ENCODE measurements at places on chromosomes 4 and X.

- DNase-seq = no peak
Observed at GRCh38 chr4:149321438-149321837, 494.2 kb downstream of the IQCM start.

DNA sequence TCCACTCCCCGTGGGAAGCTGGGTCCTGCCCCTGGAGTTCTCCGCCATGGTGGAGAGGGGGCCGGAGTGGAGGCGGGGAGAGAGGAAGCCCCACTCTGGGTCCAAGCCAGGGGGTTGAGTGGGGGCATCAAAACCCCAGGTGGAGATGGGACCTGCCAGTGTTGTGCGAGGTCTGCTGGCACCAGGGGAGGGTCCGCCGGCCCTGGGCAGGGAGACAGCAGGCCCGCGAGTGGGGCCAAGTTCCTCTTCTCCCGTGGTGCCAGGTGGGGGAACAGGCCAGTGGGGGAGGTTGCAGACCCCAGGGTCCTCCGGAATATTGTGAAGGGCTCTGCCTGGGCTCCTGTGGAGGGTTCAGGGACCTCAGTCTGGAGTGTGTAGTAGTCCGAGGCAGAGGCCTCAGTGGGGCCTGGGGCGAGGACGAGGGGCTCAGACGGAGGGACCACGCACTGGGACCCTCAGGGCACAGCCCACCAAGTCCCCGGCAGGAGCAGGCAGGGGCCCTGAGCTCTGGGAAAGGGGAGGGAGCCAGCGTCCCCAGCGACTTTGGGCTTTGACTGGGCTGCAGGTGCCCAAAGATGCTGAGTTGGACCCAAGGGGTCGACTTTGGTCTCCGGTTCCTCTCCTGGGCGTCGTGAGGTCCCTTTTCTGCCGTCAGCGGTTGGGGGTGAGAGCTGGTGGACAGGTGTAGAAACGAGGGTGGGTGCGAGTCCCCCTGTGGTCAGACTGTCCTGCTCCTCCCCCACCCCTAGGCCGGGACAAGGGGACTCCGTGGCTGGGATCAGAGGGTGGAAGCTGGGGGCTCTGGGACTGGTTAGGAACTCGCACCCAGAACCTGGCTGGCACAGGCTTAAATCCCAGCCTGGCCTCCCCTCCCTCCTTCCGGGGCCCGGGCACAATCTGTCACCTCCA, 43.8 kb upstream of the NKX1-1 start:
- no peak for DNase-seq

DNA sequence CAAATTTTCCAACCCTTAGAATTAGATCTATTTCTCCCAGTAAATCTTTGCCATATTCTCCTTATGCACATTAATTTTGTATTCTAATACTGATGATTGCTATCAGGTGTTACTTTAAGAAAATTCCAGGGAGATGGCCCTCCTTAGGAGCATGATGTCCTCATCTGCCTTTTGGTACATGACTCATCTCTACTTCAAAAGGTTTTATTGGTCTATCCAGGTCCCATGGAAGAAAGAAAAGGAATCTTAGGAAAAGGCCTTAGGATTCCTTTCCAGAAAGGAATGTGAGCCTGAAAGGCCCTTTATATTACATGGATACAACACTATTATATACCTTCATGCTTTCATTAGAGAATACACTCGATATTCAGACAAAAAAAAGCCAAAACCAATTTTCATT, 968.2 kb downstream of the STIM2 start:
- no peak for DNase-seq

DNA sequence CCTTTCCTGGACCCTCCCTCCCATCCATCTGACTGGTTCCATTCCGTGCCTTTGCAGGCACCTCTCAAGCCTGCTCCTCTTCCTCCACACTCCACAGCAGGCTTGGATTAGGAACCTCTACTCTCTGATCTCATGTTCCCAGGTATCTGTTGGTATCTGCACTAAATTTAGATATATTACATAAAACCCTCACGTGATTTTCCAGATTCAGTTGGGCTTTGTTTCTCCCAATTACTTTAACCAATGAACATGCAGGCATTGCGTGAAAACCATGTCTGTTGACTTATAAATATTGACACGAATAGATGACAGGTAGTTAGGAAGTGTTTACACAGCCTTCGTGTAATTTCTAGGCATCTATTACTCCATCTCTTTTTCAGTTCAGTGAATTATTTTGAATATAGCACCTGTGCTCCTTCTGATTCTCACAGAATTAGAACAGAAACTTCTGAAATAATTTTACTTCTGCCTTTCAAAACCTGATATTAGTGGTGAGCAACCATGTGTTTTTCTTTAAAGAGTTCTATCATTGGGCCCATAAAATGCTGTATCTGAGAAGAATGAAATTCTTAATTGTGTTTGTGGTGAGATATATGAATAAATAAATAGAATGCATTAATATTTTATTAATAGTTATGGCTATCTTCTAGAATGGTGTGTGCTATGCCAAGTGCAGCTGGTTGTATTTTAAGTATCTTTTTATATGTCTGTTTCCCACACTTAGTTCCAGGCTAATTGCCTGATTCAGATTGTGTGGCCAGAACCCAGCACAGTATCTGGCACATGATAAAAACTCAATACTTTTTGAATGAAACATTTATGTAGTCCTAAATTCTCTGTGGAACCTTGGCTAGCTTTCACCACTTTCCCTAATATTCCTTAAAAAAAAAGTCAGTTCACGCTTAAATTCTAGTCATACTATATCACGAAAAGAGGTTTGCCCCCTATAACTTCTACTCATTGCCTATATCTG, 304.8 kb downstream of the QDPR start:
- no peak for DNase-seq

- no peak for DNase-seq
Observed at GRCh38 chrX:125404667-125405160, 85.0 kb downstream of the TEX13C start.

DNA sequence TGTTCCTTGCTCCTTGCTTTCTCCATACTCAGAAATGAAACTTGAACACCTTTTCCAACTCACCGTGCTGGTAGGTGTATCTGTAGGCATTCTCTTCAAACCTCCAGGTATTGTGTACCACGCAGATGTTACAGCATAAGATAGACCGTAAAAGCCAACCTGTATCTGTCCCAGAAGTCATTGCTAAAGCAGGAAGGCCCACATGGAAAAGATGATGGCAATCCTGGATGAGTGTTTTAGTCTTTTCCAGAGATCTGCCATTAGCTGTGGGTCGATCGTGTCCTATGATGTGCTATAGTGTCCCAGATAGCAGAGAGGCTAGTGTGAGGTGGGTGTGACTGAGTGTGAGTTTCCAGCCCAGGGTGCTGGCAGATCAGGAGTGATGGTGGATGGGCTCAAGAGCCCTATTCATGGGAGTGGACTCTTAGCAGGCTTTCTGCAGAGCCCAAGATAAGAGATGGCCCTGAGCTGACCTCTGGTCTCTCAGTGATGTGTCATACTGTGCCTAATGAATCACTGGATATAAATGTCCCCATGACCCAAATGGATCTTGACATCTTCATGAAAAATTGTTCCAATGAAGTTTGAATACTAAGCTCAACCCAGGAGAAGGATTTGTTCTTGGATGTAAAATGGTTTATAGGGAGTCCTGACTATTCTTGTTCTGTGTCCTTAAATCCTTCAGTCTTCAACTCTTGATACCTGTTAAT, 69.1 kb upstream of the WDR1 start:
- DNase-seq = no peak
